Muscle of leg (tissue), 16 donors: ENCODE measurements at places on chromosomes 11 and 22. TPM values are rescaled to one million over a fixed set of nuclear protein-coding genes. Genes with fewer than 3 reads are reported as not detected.
A peak's percentile ranks its signal among the peaks of the same experiment; 100 is the strongest.

DNA sequence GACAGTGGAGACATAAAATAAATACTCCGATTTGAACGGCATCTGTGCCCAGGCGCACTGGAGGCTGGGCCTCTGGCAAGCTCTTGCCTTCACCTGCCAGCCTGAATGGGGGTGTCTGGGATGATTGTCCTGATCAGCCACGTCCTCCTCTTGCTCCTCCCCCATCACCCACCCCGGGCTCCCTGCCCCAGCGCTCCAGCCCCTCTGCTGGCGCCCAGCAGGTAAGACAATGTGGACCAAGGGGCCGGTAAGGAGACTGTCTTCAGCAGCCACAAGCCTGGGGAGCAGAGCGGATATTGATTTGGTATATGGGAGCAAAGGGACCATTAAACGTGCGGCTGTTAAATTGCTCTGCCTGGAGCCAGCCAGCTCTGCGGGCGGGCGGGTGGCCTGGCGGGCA is 24.9 kb downstream of the WNT11 start:
- no peaks in the 10 kb centered on the region for H3K36me3 ChIP-seq
- H3K4me1 ChIP-seq, result peaks cover 29% of the 10 kb centered on the region
- H3K27me3 ChIP-seq, result peaks cover 3% of the 10 kb centered on the region
- no peak for DNase-seq

DNA sequence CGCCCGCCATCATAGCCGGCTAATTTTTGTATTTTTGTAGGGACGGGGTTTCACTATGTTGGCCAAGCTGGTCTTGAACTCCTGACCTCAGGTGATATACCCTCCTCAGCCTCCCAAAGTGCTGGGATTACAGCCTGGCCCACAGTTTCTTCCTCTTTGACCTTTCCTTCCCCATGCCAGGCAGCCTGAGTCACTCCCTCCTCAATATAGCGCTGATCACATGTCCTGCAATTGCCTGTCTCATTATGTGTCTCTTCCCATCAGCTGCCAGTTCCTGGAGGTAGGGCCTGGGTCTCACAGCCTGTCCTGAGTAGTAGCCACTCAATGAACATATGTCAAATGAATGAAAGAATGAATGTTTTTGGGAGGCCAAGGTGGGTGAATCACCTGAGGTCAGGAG is 43.0 kb upstream of the CCDC134 start:
- H3K4me3 ChIP-seq, result no peak overlapping the region
- H3K4me1 ChIP-seq, result no peaks in the 10 kb centered on the region
- H3K27ac ChIP-seq, result no peak overlapping the region
- DNase-seq, result no peak
- H3K36me3 ChIP-seq, result no peaks in the 10 kb centered on the region

- H3K27me3 ChIP-seq, result peaks cover 7% of the 10 kb centered on the region
- no peak overlapping the region for H3K4me3 ChIP-seq
- no peak for DNase-seq
- H3K4me1 ChIP-seq, result no peaks in the 10 kb centered on the region
- no peak overlapping the region for H3K27ac ChIP-seq
These were observed 1290.1 kb downstream of the TBC1D22A start for GRCh38 chr22:48052621-48052890.

DNA sequence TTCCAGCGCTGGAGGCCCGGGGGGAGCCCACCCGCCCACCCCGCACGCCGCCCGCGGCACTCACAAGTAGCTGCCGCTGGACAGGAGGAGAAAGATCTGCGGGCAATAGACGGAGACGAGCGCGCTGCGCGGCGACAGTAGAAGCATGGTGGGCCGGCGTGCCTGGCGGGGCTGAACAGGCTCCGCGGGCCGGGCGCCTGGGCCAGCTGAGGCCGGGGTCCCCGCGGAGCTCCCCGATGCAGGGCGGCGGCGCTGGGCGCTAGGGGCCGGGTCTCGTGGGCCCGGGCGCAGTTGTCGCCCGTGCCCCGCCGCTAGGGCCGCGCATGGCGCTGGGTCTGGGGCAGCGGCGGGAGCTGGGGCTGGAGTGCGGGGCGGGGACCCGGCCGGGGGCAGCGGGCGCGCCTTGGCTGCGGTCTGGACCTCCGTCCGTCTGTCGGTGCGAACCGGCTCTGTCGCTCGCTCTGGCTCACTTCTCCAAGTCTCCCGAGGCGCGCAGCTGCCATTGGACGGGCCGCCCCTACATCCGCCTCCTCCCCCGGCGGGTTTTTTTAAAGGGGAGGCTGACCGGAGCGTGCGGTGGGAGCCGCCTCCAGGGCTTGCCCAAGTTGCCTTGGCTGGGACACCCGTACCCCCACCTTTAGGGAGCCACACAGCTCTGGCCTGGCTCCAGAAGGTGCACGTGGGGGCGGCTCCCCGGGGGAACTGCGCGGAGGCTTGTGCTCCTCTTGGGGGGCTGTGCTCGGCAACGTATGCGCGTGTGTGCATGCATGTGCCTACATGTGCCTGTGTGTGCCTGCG is 4.7 kb downstream of the WNT7B start:
- H3K4me1 ChIP-seq, result peaks cover 21% of the 10 kb centered on the region
- peaks cover 89% of the 10 kb centered on the region for H3K27me3 ChIP-seq
- H3K36me3 ChIP-seq, result no peaks in the 10 kb centered on the region
- no peak for DNase-seq

DNA sequence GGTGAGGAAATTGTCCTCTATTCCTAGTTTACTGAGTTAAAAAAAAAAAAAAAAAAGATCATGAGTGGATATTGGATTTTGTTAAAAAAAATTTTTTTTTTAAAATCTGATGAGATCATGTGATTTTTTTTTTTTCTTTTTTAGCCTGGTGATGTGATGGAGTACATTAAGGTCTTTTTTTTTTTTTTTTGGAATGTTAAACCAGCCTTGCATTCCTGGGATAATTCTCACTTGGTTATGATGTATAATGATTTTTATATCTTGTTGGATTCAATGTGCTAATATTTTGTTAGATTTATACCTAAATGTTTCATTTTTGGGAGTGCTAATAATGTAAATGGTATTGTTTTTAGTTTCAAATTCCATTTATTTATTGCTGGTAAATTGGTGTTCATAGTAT is 43.3 kb downstream of the DDX10 start:
- DNase-seq, result no peak

- no peaks in the 10 kb centered on the region for H3K27me3 ChIP-seq
- no peak overlapping the region for H3K4me3 ChIP-seq
- H3K4me1 ChIP-seq, result peaks cover 23% of the 10 kb centered on the region
These were observed 537.4 kb upstream of the B3GAT1 start for GRCh38 chr11:134949121-134950090.

DNA sequence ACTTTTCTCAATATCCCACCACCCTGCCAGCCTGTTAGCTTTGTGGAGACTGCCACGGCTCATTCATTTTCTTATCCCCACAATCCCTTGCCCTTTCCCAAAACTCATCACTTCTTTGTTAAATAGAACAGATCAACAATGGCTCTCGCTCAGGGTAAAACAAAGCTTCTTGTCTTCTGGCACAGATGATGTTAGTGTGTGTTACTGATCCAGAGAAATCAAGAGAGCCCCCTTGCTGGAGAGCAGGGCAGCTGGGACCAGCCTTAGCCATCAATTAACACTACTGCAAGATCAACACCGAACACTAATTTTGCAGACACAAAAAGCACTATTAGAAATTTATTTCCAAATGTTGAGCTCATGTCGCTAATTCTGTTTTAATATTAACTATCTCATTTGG is 420.9 kb downstream of the TENM4 start:
- H3K4me1 ChIP-seq, result no peaks in the 10 kb centered on the region
- H3K4me3 ChIP-seq, result no peak overlapping the region
- no peaks in the 10 kb centered on the region for H3K36me3 ChIP-seq
- no peak for DNase-seq
- H3K27me3 ChIP-seq, result no peaks in the 10 kb centered on the region

DNA sequence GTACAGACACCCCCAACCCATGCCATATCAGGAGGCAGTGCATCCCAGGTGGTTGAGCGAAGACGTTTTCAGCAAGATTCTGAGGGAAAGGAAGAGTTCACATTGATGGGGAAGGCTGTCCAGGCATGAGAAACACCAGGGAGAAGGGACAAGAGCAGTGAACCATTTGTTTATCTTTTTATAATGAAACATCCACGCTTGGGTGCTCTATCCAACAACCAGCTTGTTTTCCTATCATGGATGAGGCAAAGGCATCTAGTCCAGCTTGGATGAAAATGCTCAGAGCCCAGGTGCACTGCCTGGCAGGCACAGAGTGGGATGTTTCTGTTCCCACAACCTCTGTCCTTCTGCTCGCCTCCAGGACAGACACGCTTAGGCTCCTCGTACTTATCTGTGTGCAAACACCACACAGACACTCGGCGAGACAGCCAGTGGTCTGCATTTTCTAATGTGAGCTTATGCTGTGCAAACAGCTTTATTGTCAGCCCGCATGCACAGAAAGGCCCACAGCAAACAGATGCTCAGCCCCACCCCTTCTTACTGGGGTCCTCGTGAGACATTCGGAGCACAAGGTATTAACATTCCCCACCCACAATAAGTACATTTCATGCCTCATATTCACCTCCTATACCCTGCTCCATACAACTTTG is 45.4 kb upstream of the NTM start:
- H3K4me1 ChIP-seq, result no peaks in the 10 kb centered on the region
- no peak overlapping the region for H3K4me3 ChIP-seq
- DNase-seq, result no peak
- no peaks in the 10 kb centered on the region for H3K36me3 ChIP-seq
- H3K27me3 ChIP-seq, result peaks cover 10% of the 10 kb centered on the region

GRCh38 chr11:1881442-1882264 is 10.0 kb downstream of the PRR33 start:
- H3K27ac ChIP-seq, result peak overlapping the region; percentile 98
- H3K4me1 ChIP-seq, result peaks cover 65% of the 10 kb centered on the region
- no peak overlapping the region for H3K4me3 ChIP-seq
- H3K27me3 ChIP-seq, result no peaks in the 10 kb centered on the region
- H3K36me3 ChIP-seq, result peaks cover 36% of the 10 kb centered on the region

- H3K27ac ChIP-seq, result peak overlapping the region; percentile 95
- peaks cover 91% of the 10 kb centered on the region for H3K4me1 ChIP-seq
- H3K27me3 ChIP-seq, result peaks cover 3% of the 10 kb centered on the region
- H3K4me3 ChIP-seq, result peak overlapping the region; percentile 22
- peak; percentile 27 for DNase-seq
These were observed 4.2 kb downstream of the USP2 start for GRCh38 chr11:119377112-119377901.

DNA sequence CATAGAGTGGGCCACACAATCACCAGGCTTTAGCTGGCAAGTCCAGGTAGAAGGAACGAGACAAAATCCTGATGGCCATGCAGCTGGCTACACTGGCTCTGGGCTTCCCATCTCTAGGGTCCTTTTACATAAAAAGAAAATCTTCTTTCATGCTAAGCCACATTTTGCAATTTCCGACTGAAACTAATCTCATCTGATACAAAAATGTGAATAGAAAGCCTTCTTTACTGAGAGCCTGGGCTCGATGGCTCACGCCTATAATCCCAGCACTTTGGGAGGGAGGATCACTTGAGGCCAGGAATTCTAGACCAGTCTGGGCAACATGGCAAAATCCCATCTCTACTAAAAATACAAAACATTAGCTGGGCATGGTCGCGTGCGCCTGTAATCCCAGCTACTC is 67.2 kb downstream of the MICAL3 start:
- peaks cover 32% of the 10 kb centered on the region for H3K4me1 ChIP-seq
- H3K4me3 ChIP-seq, result no peak overlapping the region
- no peaks in the 10 kb centered on the region for H3K27me3 ChIP-seq
- no peak overlapping the region for H3K27ac ChIP-seq

- peak overlapping the region; percentile 42 for H3K27ac ChIP-seq
- no peaks in the 10 kb centered on the region for H3K36me3 ChIP-seq
These were observed 7.8 kb upstream of the EIF3D start for GRCh38 chr22:36536717-36537116.

DNA sequence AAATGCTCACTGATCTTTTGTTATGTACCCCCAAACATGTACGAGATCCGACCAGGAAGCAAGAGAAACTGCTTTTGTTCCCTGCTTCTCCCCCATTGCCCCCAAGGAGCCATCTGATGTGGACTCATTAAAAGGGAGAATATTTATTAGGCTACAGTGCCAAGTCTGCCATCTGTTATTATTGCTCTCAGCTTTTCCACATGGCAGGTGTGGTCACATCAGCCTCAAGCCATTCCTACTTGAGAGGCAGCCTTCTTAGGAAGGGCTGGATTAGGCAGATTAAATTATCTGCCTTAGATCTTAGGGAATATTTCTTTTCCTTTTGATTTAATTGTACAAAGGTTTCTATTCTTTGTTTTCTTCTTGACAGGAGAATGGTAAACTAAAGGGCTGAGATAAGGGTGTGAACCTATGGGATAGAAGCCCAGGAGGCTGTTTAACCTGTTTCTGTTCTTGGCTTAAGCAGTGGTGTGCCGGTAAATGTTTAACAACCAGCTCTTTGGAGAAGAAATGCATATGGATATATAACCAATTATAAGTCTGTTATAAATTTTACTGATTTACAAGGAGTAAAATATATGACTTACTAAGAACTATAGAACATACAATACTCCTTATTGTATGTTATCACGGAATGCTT is 88.8 kb downstream of the PDHX start:
- no peak overlapping the region for H3K4me3 ChIP-seq
- peak; percentile 45 for DNase-seq
- no peaks in the 10 kb centered on the region for H3K36me3 ChIP-seq
- H3K27ac ChIP-seq, result no peak overlapping the region

GRCh38 chr11:71206186-71206585 is 46.2 kb downstream of the SHANK2 start:
- H3K27me3 ChIP-seq, result peaks cover 10% of the 10 kb centered on the region
- DNase-seq, result peak; percentile 86
- H3K27ac ChIP-seq, result no peak overlapping the region
- H3K36me3 ChIP-seq, result no peaks in the 10 kb centered on the region

DNA sequence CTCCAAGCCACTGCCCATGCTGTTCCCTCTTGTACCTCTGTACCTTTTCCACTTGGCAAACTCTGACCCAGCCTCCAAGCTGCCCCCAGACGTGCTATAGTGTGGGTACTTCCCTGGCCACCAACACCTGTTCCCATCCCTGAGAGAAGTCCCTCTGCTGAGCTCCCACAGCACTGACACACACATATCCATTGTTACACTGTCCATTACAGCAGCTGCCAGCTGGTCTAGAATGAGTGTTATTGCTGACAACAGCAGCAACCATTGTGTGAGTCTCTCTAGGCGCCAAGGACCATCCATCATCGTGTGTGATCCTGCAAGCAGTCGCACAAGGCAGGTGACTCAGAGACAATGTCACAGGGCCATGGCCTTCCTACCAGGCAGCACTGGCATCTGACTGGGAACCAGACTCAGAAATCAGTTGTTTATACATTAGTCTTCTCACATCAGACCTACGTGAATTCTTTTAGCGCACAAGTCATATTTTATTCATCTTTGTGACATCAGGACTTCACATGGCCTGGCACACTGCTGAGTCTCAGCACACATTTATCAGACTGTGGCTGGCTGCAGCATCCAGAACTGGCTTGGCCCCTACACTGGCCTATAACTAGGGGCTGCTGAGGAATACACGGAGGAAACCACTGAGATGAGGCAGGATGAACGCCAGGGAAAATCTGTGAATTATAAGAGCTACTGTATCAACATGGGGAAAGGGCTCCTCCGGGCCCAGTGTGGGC is 56.4 kb downstream of the SGSM3 start:
- DNase-seq, result peak; percentile 82
- peak overlapping the region; percentile 81 for H3K27ac ChIP-seq
- peaks cover 91% of the 10 kb centered on the region for H3K36me3 ChIP-seq

OR56A1 gene
- not detected for polyA plus RNA-seq

LBHD1 gene
- 7.4 TPM for polyA plus RNA-seq

OR56A4 gene
- polyA plus RNA-seq, result not detected

PIWIL4 gene
- polyA plus RNA-seq, result 3.5 TPM

MMP27 gene
- polyA plus RNA-seq, result not detected
